ENCODE measurements at places on chromosomes 2 and 18.
A peak's percentile ranks its signal among the peaks of the same experiment; 100 is the strongest.

GRCh38 chr2:219560037-219560892 is 11.1 kb downstream of the OBSL1 start:
- peak; percentile 41 for DNase-seq

DNA sequence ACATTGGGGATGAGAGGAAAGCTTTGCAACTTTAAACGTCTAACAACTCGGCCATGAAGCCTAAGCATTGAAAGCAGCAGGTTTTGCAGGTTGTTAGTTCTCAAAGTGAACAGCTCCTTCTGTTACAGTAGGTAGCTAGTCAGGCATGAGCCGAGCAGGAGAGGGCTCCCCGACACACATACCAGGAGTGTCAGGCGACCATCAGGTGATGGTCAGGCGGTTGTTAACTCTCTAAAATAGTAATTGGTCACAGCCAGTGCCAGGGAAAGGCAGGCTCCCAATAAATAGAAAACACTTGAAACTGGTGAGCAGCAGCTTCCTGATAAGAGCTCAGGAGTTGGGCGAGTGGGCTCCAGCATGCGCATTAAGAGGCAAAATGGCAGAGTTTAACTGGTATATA is 53.5 kb upstream of the DAPL1 start:
- no peak for DNase-seq

- no peak for DNase-seq
These were observed 326.1 kb downstream of the PIK3C3 start for GRCh38 chr18:42281124-42281523.

GRCh38 chr2:135913727-135914365 is 37.6 kb upstream of the MCM6 start:
- peak; percentile 70 for DNase-seq

GRCh38 chr2:28327581-28327955 is 65.1 kb upstream of the FOSL2 start:
- DNase-seq, result no peak

GRCh38 chr2:155379494-155379893 is 681.0 kb downstream of the KCNJ3 start:
- DNase-seq, result no peak

DNA sequence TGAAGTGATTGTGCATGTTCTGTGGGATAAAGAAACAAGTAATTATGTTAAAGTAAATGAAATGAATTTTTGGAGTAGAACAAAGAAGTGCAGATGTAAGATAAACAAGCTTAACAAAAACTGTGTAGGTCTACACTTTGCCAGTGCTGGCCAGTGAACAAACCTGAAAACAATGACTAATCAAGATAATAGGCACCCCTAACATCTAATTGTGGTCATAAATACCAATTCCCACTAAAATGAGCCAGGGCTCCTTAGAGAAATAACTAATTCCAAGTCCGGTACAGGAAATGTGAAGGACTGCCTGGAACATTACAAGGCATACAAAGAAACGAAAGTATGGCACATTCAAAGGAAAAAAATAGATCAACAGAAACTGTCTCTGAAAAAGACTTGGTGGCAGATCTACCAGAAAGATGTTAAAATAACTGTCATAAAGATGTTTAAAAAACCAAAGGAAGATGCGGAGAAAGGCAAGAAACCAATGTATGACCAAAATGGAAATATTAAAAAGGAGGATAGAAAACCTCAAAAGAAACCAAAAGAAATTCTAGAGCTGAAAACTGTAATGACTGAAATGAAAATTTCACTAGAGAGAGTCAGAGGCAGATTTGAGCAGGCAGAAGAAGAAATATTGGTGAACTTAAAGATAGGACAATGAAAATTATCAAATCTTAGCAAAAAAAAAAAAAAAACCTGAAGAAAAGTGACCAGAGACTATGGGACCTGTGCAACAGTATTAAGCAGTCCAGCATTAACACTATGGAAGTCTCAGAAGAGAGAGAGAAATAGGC is 94.7 kb upstream of the SLC66A3 start:
- no peak for DNase-seq

- DNase-seq, result no peak
These were observed 170.1 kb downstream of the ASB1 start for GRCh38 chr2:238596571-238597551.

DNA sequence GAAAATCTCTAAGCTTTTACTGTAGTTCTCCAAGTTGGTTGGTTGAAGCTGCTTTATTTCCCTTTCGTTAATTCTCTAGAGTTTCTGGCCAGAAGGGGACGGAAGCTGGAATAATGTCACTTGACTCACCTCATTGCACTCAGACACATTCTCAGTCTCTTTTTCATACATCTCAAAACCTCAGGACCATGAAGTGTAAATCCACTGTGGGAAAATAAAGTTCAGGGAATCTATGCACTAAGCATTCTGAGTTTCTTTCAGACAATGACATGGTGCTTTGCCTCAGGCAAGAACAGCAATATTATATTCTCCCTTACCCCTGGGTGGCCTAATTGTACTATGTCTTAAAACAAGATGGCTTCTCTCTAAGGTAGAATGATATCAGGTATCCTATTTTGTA is 167.8 kb downstream of the PRPF40A start:
- no peak for DNase-seq

DNA sequence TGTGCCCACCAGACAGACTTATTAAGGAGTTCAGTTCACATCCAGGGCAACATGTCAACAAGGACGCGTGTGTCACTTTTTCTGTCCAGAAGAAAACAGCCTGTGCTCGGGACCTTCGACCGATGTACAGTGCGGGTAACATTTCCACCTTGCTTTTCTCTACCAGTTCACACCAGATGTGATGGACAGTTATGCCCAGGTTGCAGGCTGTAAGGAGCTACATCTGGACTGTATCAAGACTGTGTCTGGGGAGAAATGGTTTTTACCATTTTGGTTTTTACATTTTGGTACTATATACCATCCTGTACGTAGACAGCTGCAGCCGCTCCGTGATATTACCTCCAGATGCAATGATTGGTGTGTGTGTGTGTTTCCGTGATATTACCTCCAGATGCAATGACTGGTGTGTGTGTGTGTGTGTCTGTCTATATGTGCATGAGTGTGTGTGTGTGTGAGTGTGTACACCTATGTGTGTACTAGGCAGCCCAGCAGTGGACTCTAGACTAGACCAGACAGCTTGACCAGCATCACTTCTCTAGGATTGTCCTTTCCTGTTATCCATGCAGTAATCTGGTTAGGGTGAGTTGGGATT is 118.0 kb downstream of the COL6A3 start:
- DNase-seq, result no peak

- DNase-seq, result no peak
These were observed 168.4 kb upstream of the THUMPD2 start for GRCh38 chr2:39947294-39948015.

DNA sequence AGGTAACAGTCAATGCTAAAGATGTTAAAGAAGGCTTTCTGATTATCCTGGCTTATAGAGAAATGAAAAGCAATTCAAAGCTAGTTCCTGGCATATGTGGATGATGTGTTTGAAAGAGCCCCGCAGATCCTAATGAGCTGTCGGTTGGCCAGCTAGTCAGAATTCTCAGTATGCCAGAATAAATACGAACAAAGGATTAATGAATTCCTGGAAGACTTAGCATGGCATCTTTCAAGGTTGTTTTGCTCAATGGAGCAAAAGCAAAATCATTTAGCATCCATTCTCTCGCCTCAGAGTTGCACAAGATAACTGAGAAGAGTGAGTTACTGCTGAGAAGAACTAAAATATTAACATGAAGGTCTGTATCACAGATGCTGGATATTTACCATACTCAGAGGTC is 307.6 kb downstream of the RIT2 start:
- no peak for DNase-seq

- no peak for DNase-seq
These were observed 146.9 kb upstream of the MAP3K20 start for GRCh38 chr2:172928756-172929155.

- no peak for DNase-seq
These were observed 114.8 kb upstream of the PTPRM start for GRCh38 chr18:7452331-7452730.

DNA sequence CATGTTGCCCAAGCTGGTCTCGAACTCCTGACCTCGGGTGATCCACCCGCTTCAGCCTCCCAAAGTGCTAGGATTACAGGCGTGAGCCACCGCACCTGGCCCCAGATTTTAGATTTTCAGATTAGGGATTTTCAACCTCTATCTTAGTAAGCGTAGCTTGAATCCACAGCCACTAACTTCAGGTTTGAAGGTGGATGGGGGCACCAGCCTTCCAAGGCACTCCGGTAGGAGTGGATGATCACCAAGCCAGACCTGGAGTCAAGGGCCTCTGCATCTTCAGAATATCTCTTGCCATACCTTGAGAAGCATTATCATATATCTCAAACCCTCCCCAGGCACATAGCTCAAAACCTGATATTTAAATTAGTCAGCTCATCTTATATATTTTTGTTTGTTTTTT is 17.9 kb downstream of the GALM start:
- no peak for DNase-seq

- no peak for DNase-seq
These were observed 106.8 kb upstream of the ZFP36L2 start for GRCh38 chr2:43333101-43333655.

DNA sequence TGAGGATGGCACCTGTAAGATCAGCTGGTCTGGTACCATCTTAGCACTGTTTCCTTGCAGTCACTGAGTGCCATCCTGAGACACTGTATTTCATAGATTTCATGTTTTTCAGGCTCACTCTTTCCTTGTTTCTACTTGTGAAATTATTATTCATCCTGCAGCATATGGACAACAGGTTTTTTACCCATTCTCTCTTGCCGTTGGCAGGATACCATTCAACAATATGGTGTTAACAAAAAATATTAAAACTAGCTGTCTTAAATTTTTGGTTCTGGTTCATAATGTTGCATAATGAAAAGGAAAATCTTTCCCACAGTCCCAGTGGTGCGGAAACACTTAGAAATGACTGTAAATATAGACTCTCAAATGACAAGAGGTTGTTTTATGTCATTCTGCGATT is 23.1 kb upstream of the ATG16L1 start:
- no peak for DNase-seq

- DNase-seq, result no peak
These were observed 24.2 kb upstream of the CXXC1 start for GRCh38 chr18:50311650-50312049.

- no peak for DNase-seq
These were observed 108.0 kb downstream of the TWIST2 start for GRCh38 chr2:238955648-238956531.

GRCh38 chr2:136131961-136132824 is 14.2 kb upstream of the CXCR4 start:
- DNase-seq, result peak; percentile 83

GRCh38 chr2:5673145-5674025 is 18.8 kb upstream of the SOX11 start:
- DNase-seq, result no peak

DNA sequence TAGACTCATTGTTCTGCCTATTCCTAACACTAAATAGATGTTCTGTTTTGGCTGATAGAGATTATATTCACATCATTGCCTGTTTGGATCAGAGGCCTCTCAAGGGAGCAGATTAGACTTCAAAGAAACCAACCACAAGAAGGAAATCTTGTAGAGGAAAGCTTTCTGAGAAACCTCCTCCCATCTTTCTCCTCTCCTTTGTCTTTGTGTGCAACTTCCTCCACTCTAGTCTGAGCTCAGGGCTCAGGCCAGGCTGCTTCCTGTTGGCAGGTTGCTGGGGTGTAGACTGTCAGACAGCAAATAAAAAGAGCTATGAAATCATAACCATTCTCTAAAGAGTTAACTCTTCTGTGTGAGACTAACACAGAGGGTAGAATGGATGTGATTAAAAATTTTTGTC is 113.0 kb downstream of the TGFA start:
- peak; percentile 74 for DNase-seq

- DNase-seq, result no peak
These were observed 45.9 kb downstream of the IL1R2 start for GRCh38 chr2:102037681-102038080.

GRCh38 chr2:217256251-217256650 is 396.4 kb upstream of the TNP1 start:
- DNase-seq, result no peak

DNA sequence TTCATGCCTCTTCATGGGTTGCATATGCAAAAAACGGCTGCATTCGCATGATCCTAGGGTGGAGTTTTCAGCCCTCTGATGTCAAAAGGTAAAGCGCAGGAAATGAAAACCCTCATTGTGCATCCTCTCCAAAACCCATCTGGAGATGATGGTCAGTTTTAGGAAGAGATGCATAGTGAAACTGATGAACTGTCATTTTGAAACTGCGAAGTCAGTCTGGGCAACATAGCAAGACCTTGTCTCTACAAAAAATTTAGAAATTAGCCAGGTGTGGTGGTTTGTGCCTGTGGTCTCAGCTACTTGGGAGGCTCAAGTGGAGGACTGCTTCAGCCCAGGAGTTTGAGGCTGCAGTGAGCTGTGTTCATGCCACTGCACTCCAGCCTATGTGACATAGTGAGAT is 2.5 kb upstream of the TTLL4 start:
- no peak for DNase-seq

DNA sequence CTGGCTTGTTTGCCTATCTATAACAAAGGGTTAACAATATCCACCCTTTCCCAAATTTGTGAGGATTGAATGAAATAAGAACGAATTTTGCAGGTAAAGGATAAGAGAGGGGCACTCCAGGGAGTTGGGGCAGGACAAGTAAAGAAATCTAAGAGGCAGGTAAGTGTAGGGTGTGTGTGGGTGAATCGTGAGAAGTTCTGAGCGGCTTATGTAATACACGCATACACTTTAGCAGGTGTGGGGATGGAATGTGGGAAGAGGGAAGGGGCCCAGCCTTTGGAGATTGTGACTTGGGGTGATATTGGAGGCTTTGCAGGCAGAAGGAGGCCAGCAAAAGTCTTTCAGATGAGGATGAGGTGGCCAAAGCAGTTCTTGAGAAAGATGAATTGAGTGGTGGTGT is 83.2 kb upstream of the AQP4 start:
- no peak for DNase-seq

DNA sequence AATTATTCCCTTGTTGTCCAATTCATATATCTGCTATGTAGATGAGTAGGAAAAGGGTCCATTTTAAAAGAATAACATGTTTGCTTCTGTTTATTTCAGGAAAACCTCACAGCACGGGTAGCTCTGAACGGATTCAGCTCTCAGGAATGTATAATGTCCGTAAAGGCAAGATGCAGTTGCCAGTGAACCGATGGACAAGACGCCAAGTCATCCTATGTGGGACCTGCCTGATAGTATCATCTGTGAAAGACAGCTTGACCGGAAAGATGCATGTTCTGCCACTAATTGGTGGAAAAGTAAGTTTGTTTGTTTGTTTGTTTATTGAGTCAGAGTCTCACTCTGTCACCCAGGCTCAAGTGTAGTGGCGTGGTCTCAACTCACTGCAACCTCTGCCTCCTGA is 114.6 kb downstream of the PHLPP1 start:
- no peak for DNase-seq

GRCh38 chr2:225399504-225399903 is at the start of gene NYAP2:
NYAP2 (plus strand) TSS chr2:225399710; CDS start chr2:225408881, 9,171 bp downstream.
- DNase-seq, result no peak

GRCh38 chr18:42268798-42269197 is 313.8 kb downstream of the PIK3C3 start:
- no peak for DNase-seq

Measured in CD4-positive, alpha-beta T cell treated with Interleukin-6 for 4 hours (primary cell).